NCI-H69 (cell line): ENCODE measurements at places on chromosomes 1 and 21.

DNA sequence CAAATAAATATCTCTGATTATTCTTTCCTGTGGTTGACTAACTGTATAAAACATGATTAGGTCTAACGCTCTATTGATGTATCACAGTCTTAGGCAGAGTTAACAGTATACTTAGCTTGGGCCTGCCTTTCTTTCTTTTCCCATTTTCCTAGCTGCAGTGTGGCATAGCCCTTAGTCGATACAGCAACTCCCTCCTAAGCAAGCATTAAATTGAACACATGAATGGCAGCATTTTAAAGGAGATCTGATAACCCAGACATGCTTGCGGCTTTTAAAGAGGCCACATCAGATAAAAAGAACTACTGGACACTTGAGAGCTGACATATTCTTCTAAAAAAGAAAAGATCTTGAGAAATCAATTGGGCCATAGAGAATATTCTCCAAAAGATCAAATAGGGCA, 312.0 kb upstream of the TMPRSS15 start:
- DNase-seq = peak; percentile 66

- DNase-seq = no peak
Observed at GRCh38 chr1:92194511-92194910, 23.2 kb upstream of the C1orf146 start.

DNA sequence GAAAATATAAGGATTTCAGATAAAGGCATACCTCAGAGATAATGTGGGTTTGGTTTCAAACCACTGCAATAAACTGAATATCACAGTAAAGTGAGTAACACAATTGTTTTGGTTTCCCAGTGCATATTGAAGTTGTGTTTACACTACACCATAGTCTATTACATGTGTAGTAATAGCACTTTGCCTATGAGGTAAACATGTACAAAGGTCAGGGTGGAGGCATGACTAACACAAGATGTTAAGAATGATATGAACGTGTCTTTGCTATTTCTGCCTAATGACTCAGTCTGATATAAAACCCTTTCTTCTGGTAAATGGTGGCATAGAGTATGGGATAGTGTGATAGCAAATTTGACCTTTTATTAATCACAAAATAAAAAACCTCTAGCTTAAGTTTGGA, 621.5 kb upstream of the ADGRL2 start:
- no peak for DNase-seq

GRCh38 chr1:41835485-41835884, 83.2 kb downstream of the HIVEP3 start:
- no peak for DNase-seq

- peak; percentile 34 for DNase-seq
Observed at GRCh38 chr1:164886101-164886500, 327.1 kb downstream of the PBX1 start.

- no peak for DNase-seq
Observed at GRCh38 chr1:30000266-30000665, 723.1 kb downstream of the MATN1 start.

DNA sequence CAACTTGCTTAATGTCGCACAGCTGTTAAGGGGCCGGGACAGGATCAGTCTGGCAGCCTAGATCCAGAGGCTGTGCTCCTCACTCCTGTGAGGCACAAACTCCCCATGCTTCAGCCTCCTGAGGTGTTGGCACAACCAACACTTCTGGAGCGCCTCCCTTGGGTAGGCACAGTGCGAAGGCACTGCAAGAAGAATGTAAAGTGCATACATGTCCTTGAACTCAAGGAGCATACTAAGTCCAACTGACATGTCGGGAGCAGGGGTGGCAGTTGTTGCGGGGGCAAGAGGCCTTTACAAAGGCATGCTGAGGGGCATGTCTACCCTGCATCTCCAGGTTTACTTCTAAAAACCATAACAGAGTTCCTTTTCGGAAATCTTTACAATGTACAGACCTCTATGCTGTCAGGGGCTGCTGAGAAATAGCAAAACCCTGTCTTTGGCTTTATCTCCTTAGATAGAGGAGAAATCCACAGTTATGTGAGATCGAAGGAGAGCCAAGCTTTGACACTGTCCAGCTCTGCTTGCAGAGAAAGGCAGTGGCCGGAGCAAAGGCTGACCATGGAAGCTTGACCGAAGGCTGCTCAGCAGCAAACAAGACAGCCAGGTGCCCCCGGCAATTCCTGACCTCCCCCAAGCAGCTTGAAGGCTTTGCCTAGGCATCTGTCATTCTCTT, 93.9 kb downstream of the CDC7 start:
- DNase-seq = no peak

- DNase-seq = peak; percentile 57
Observed at GRCh38 chr1:18413541-18414305, 67.0 kb upstream of the KLHDC7A start.

GRCh38 chr1:155035936-155036335, 2.3 kb downstream of the DCST1 start:
- no peak for DNase-seq

GRCh38 chr1:54355931-54356679, 50.1 kb downstream of the SSBP3 start:
- DNase-seq = peak; percentile 6
